ENCODE measurements at places on chromosomes 16 and 17.

DNA sequence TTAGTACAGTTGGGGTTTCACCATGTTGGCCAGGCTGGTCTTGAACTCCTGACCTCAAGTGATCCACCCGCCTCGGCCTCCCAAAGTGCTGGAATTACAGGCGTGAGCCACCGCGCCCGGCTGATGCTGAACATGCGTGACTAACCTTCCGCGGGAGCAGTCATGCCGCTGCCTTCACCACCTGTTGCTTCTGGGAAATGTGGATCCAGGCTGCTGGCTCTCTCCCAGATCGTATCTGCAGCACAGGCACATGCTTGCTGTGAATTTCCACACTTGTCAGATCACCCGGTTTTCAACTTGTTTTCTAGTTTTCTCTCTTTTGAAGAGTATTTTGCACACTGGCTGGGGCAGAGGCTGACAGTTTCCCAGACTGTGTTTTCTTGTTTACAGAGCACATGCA lies 97.9 kb downstream of the ADCY9 start:
- no peak for DNase-seq

GRCh38 chr16:59658572-59658971 lies 924.5 kb upstream of the GOT2 start:
- DNase-seq: no peak

DNA sequence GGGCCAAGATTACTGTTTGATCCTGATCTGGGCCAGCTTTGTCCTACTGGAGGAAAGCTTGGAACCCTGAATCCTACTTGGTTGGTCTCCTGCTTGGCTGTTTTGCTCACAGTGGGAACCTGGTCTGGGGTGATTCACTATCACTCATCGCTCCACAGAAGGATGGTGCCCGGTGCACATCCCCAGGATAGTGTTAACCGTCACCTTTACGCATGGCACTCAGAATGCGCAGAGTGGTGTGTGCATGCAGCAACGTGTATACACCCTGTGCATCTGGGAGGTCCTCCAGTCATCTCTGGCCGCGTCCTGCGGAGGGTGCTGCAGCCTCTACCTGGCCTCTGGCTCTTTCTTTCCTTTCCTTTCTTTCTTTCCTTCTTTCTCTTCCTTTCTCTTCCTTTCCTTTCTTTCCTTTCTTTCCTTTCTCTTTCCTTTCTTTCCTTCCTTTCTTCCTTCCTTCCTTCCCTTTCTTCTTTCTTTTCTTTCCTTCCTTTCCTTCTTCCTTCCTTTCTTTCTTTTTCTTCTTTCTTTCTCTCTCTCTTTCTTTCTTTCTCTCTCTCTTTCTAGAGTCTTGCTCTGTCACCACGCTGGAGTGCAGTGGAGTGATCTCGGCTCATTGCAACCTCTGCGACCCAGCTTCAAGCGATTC lies 13.1 kb downstream of the SOCS3 start:
- no peak for DNase-seq

DNA sequence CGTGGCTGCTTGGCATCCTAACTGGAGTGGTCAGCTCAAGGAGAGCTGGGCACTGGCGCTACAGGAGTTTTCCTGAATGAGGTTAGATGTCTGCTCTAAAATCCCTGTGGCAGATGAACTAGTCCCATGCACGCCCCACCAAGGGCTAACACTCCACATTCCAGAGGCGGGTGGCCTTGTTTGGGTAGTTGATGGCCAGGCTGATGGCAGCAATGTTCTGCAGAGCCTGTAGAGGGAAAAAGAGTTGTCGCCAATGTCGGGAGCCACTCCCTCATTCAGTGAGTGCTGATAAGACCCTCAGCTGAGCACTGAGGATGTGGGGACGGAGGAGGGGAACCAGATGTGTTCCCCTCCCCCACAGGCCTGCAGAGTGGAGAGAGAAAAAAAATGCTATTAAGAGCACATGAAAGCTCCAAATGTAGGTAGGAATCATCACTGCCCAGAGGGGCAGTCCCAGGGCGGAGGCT lies 42.5 kb upstream of the ATP2A3 start:
- no peak for DNase-seq

GRCh38 chr17:38556239-38556638 lies 49.5 kb downstream of the SRCIN1 start:
- DNase-seq: no peak

DNA sequence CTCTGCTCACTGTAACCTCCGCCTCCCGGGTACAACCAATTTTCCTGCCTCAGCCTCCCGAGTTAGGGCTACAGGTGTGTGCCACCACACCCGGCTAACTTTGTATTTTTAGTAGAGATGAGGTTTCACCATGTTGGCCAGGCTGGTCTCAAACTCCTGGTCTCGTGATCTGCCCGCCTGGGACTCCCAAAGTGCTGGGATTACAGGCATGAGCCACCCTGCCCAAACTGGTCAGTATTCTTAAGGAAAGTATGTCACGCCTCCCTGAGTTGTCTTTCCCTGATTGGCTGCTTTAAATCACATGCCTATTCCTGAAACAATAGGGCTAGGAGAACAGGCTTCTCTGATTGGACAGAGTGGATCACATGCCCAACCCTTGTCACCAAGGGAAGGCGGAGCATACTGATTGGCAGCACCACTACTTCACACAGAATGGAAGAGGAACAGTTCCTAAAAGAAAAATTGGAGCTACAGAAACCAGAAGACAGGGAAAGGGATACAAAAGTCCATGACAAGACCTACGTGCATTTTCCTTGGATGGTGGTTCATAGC lies 17.6 kb upstream of the CYB5B start:
- no peak for DNase-seq

- DNase-seq: no peak
Observed at GRCh38 chr16:70480127-70481105, 26.0 kb downstream of the FCSK start.

DNA sequence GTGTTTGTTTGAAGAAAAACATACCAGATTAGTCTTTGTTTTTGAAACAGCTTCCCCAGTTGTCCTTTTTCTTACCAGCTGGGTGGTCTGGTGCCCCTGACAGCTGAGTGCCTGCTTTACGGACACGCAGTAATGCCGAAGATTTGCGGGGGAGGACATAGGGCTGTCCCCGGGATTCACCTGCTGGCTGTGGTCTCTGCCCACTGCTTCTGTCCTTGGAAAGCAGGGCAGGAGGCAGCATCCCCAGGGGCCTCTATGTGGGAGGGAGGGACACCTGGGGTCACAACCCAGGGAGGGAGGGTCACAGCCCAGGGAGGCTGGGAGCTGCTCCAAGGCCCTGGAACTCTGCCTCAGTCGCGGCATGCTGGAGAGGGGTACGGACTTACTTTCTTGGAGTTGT lies 221.7 kb downstream of the NTN1 start:
- DNase-seq: no peak

DNA sequence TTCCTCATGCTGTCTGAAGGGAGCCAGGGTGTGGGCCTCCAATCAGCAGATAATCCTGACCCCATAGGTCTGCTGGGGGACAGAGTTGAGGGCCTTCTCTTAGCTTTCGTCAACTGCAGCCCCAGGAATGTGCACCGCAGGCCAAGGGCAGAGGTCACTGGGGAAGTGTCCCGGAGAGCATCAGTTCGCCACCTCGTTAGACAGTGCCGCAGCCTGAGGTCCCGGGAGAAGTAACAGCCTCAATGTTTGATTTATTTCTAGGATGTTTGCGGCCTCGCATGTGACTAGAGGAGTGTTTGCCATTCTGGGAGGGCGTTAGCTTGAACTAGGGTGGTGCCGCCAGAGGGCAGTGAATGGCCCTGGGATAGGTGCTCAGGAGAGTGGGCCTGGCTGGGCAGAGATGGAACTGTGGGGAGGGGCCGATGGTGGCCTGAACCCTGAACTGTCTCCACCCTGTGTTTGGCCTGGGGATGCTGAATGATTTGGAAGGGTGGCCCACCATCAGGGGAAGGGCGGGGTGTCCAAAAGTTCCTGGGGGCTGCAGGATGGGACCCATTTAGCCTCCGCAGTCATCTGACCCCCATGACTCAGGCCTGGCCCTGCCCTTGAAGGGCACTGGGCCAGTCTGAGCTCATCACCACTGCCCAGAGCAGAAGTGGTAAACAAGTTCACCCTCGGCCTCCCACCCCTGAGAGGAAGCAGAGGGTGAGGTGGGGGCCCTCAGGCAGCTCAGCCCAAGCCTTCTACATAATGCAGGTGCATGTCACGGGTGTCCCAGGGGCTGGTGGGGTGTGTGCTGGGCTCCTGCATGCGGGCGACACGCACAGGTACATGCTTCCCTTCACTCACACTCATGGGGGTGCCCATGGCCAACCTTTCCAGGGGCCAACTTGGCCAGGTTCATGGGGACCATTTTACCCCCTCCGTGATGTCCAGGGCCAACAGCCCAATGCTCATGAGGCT lies 12.4 kb upstream of the TAC4 start:
- no peak for DNase-seq

GRCh38 chr17:80586846-80587228 lies 42.2 kb downstream of the RPTOR start:
- DNase-seq: no peak

- DNase-seq: no peak
Observed at GRCh38 chr17:16061631-16062030, 62.0 kb downstream of the TTC19 start.

DNA sequence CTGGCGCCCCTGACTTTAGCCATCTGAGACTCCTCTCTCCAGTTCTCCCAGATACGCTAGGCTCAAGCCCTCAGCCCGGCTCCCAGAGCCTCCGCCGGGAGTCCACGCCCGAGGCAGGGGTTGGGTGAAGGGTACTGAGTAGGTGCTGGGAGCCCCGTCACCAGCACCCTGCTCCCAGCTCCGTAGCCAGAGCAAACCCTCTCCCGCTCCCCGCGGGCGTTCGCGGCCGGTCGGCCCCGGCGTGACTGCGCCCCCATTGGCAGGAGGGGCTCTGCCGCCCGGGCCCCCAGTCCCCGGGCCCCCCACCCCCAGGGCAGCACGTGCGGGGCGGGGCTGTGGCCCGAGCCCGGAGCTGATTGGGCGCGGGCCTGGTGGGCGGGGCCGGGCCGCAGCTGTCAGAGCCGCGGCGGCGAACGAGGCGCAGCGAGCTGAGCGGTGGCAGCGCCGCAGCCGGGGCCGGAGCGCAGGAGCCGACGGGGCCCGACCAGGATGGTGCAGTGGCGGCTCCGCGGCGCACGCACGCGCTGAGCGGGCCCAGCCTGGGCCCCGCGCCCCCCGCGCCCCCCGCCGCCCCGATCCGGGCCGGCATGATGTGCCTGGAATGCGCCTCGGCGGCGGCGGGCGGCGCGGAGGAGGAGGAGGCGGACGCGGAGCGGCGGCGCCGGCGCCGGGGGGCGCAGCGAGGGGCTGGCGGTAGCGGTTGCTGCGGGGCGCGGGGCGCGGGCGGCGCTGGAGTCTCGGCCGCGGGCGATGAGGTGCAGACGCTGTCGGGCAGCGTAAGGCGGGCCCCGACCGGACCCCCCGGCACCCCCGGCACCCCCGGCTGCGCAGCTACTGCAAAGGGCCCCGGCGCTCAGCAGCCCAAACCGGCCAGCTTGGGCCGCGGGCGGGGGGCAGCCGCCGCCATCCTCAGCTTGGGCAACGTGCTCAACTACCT lies at the start of gene SPNS2:
Gene SPNS2, plus strand, starts transcription at position 421 of the 937 bp plus-strand sequence. Its CDS starts 167 bp downstream, at position 588.
- DNase-seq: peak; percentile 55

DNA sequence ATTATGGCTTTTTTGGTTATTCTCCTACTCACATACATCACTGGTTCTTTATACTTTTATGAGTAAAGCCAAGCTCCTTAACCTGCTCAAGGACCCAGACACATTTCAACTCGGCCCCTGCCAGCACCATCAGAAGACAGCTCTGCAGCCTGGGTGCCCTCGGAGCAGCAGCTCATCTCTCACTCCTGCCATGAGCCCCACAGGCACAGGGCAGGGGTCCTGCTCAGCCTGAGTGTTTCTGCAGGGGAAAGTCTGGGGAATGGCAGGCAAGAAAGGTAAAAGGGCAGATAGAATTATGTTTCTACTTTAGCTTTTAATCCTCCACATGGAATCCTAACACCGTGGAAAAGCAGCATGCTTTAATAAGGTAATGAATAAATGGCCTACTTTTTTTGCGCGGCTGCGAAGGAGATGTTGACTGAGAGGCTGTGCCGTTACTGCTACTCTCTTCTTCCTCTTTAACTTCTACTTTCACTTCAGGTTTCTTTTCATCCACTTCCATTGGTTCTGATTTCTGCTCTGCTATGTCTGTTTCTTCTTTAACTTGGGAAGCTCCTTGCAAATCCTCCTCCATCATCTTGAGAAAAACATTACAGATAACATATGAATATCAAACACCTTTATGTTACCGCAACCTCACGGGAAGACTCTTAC lies 50.1 kb upstream of the TRAP1 start:
- DNase-seq: no peak

DNA sequence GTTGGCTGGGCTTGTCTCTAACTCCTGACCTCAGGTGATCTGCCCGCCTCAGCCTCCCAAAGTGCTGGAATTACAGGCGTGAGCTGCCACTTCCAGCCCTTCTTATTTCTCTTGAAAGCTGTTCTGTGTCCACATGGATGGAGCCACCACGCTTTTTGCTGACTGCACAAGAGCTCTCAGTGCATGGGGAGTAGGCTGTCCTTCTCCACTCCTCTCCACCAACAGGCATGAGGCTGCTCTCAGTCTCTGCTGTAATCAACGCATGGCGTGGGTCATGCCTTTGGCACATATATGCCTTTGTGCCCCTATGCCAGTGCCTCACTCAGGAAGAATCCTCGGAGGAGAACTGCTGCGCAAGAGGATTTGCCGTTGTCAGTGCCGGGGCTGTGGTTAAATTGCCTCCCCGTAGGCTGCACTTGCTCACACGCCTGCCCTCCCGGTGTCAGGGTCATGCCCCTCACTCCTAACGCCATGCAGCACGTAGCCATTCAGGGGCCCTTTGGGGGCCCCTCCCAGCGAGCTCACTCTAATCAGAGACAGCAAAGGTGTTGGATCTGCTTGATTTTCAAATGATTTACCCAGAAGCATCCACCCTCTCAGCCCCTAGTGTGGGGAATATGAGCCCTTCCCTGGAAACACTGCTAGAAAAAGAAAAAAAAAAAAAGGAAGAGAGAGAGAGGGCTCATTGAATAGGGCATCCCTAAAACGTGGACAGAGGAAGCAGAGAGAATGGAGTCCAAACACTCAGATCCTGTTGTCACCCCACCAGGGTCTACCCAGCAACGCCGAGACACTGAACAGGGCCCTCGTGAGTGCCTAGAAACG lies 47.5 kb upstream of the ZCCHC14 start:
- DNase-seq: no peak

DNA sequence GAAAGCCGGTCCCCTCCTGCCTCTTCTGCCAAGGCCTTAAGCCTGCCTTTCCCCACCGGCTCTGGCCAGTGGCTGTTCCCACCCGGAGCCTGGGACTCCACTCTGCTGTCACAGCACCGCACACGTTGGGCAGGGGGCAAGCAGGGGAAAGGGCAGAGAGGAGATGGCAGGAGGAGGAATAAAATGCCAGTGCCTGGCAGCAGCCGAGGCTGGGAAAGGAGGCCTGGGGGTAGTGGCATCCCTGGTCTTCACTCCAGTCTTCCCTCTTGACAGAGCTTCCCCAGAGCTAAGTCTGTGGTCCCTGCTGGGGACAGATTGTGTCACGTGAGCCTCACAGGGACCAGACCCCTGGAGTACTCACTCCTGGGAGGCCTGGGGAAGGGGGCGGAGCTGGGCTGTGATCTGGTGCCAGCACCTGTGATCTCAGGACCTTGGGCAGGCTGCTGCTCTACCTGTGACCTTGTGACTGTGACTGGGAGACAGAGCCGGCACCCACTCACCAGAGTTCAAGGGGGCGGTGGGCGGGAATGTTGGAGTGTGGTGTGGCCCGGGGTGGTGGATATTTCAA lies 97.2 kb upstream of the GSE1 start:
- DNase-seq: no peak

- DNase-seq: no peak
Observed at GRCh38 chr17:40347319-40348135, 17.0 kb downstream of the GJD3 start.

Measured in activated CD4-positive, alpha-beta T cell treated with anti-CD3 and anti-CD28 coated beads, Interleukin-2, amount 10 ng/mL, durations not matched to agents 7 days and 5 days (primary cell).